ENCODE measurements at places on chromosomes 5 and 9. TPM values are rescaled to one million over a fixed set of nuclear protein-coding genes. Genes with fewer than 3 reads are reported as not detected.

DNA sequence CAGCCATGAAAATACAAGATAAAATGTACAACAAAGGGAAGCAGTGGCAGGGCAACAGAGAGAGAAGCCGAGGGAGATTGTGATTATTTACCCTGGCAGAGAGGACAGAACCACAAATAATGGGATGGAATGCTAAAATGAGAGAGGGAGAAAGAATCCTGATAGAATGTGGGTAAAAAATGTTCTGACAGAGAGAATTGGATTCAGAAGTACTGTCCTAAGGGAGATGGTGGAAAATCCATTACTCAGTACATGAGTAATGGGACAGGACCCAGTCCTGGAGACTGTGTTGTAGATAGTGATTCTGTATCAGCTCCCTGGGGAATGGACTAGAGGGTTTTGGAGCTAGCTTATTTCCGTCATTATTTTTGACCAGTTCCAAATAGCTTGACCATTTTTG, 831.5 kb downstream of the MAT2B start:
- DNase-seq, result no peak

SLC6A19 gene
- not detected for total RNA-seq

GGTA1 gene
- 12.5 TPM for total RNA-seq

- no peak for DNase-seq
Observed at GRCh38 chr5:179478624-179479023, 71.7 kb upstream of the RUFY1 start.

DNA sequence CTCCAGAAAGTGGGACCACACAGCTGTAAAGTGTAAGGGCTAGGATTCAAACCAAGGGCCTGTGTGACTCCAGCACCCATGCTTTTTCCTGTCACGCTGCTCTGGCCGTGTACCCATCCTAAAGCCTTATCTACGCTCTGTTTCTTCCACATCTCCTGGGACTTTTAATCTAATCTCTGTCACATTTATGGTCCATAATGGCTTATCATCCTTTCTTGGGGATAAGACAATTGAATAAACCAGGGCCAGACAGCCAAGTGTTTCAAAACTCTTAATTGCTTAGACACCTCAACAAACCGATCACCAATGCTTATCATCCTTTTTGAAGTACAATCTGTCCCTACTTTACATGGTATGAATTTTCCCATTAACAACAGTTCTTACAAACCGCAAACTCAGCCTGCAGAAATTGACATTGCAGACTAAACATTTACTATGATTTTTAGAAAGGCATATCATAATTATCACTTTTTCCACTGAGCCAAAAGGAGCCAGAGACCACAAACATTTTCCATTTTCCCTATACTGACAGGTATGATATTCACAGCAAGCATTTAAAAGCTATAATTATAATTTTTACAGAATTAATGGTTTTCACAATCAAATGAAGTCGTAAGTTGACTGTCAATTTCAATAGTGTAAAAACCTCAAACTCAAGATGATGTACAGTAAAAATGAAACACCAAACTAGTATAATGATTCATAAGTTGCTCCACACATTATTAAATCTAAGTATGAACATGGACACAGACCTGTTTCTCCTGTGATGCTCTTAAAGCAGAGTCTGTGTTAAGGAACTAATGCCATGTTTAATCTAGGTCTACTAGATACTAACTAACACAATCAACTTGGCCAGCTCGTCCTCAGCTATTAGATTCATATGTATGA, 99.5 kb downstream of the FBXW11 start:
- DNase-seq, result no peak

- no peak for DNase-seq
Observed at GRCh38 chr5:54516051-54516655, 1.4 kb upstream of the SNX18 start.

DNA sequence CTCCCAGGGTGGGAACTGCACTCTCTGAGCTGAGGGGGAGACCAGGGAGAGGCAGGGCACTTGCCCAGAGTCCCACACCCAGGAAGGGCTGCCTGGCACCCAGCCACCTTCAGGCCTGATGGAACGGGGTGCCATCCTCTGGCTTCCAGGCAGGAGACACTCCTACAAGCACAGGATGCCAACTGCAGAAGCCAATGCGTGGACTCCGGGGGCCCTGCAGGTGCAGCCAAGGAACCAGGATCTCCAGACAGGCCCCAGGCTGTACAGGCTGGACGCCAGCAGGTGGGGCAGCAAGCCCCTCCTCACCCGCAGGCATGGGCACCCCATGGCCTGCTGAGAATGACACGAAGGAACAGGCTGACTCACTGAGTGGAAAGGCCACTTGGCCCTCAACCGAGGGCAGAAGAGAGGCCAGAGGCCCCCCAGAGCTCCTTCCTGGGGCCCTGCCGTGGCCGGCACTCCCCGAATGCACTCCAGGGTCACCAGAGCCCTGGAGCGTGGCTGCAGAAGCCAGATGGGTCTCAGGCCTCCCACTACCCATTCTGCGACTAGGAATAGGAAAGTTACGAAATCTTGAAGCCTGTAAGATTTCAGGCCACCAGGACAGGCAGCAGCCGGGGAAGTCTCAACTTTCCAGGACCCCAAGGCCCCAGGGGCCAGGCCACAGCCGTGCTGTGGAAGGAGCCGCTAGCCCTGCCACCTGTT, 15.7 kb downstream of the NACC2 start:
- DNase-seq, result no peak

ARSI gene
- total RNA-seq, result 10.1 TPM

- no peak for DNase-seq
Observed at GRCh38 chr9:131253891-131254491, 22.3 kb downstream of the FAM78A start.

DNA sequence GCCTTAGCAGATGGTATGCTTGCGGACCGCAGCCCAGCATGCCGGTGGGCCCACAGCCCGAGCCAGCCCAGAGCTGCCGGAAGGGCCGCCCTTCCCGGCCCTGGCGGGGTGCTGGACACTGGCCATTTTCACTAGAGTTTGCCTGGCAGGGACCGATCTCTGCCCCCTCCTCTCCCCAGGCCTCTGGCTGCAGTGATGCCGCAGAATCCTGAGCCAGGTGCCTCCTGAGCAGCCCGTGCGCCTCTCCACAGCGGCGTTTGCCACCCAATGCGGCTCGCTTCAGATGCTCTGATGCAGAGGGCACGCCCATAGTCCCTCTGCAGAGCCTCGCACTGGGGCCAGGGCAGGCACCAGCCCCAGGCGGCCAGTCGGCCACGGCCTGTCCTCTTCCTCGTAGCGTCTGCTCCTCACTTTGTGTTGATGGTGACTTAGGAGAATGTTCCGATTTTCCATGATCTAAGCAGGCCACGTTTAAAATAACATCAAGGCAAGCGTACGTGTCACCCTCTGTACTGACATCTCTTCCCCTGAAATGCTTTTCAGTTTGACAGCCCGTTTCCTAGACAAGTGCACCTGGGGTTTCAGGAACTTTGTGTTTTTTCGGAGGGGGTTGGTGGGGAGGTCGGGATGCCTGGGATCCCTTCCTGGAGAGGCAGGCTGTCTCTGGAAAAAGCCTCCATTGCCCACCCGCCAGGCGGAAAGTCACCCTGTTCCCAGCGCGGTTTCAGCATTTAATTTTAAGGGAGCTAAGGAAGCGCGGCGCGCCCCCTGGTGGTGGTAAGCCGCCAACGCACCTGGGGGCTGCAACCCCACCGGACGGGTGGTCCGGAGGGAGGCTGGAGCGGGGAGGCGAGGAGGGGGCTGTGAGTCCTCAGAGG, 29.8 kb upstream of the HMCN2 start:
- DNase-seq, result no peak

DNA sequence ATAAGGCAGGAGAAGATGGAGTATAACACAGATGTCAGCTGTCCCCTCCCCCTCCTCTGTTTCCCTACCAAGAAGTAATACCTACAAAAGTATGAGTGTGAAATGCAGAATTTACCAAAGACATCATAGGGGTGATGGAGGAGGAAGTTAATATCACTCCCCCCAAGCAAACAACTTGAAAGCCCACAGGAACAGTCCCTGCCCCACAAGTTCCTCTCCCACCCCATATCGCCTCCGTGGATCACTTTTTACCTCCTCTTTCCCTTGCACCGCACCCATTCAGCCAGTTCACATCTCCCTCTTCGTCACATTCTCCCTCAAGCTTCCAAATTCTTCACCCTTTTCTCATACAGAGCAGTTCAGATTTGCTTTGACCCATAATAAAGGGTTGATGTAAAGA, 7.0 kb upstream of the SIL1 start:
- DNase-seq, result no peak

- DNase-seq, result no peak
Observed at GRCh38 chr9:37442556-37442955, 20.1 kb downstream of the GRHPR start.

AJM1 gene
- total RNA-seq, result 11.6 TPM

DNA sequence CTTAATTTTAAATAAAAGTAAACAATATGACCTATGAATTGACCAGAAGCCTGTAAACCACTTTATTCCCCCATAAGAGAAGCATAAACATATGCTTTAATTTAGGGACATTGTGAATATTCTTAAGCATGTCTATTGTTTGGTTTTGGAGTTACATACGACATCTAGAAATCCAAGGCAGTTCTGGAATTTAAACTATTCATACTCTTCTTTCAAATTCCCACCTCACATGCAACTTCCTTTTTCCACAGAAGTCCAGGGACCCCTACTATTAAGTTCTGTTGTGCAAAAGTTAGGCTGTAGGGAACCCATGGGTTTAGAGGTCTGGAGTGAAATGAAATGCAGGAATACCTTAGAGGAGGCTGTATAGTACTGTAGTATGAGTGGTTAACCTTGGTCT, 2.1 kb downstream of the RIC1 start:
- DNase-seq, result no peak

MARCOL gene
- total RNA-seq, result not detected

QSOX2 gene
- 5.4 TPM for total RNA-seq

DNA sequence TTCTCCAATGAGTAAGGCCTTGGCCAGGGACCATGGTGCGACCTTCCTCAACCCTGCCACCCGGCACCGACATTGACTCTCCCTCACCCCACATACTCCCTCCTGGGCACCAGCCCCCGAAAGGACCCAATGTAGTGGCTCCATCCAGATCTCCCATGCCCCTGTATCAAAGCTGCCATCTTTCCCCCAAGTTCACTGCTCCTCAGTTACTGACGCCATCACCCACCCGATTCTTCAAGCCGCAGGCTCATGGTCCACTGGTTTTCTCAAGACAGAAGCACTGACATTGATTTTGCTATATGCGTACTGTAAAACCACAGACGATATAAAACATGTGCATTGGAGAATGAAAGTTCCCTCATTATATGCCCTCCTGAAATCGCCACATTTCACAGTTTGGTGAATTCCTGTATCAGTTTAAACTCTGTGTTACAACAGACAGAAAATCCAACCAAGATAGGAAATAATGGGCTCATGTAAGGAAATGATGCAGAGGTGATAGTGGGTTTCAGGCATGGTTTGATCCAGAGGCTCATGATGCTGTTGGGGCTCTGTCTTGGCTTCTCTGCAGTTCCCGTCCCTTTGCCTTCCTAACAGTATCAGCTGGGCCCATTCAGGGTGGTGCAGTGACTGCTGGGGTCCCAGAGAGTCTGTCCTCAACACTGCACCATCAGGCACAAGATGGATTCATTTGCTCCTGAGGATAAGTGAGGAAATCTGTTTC, 207.3 kb upstream of the IER5L start:
- DNase-seq, result no peak

DNA sequence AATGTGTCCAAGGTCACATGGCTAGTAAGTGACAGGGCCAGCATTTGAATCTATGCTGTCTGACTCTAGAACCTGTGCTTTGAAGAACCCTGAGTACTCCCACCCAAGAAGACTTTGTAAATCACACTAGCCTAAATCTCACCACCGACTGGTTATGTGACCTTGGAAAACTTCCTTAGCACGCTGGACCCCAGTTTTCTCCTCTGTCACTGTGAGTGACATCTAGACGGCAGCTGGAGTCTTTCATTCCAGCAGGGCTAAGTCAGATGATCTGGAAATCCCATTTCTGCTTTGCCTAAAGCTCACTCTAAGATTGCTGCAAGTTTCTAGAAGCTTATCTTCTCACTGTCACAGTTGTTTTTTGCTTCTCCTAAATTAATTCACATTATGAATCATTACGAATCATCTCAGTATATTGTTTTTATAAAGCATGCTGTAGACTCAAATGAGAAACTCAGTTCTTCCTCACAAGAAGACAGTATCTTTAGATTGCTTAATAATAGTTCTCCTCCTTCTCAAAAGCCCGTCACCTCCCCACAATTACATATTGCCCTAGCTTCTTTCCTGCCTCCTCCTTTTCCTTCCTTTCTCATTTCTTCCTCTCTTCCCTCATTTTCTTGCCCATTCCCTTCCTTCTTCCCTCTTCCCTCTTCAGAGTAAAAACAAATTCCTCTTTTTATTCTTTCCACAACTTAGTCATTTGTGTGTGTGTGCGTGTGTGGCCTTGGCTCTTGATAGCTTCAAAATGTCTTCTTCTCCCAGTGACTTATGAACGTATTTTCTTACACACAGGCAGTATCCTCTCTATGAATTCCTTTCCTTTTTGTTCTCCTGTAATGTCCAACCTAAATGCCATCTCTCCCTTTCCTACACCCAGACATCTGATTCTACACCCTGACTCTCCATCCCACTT, 16.8 kb downstream of the ALDOB start:
- DNase-seq, result no peak

TNC gene
- total RNA-seq, result 468 TPM
